Thoracic aorta (tissue), 2 donors: ENCODE measurements at places on chromosomes 2 and 18. TPM values are rescaled to one million over a fixed set of nuclear protein-coding genes. Genes with fewer than 3 reads are reported as not detected.
A peak's percentile ranks its signal among the peaks of the same experiment; 100 is the strongest.

The CYRIA gene
- 12.5 TPM for total RNA-seq

DNA sequence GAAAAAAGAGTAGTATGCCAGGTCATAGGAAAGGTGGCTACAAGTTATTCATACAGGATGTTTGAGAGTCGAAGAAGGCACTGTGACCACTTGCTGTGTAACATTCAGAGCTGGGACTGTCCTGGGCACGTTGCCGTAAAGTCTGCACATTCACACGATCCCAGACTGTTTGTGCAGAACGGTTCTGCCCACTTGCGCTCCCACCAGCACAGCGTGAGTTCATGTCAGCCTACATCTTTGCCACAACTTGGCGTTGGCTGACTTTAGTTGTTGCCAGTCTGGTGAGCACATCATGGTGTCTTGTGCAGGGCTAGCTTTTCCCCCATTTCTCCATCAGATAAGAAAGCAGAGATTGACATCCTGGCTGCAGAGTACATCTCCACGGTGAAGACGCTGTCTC is 7.0 kb downstream of the ING5 start:
- DNase-seq = no peak

DNA sequence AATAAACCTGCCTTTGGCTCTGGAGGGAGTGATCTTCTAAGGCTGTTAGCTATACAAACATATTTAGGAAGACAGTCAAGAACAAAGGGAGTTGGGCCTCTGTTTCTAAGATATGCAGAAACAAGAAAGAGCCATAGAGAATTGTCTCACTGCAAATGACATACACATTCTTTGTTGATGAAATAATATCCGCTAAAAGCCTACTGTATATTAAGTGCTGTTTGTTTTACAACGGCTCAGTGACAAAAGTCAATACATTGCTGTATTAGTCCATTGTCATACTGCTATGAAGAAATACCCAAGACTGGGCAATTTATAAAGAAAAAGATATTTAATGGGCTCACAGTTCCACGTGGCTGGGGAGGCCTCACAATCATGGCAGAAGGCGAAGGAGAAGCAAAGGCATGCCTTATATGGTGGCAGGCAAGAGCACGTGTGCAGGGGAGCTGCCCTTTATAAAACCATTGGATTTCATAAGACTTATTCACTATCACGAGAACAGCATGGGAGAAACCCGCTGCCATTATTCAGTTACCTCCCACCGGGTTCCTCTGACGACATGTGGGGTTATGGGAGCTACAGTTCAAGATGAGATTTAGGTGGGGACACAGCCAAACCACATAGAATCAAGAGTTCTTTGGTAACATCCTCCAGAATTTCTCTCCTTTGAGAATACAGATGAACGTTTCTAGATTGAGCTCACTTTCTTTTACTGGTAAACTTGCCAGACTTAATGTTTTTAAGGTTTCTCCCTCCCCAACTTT is 157.8 kb downstream of the PIK3C3 start:
- no peak for DNase-seq

DNA sequence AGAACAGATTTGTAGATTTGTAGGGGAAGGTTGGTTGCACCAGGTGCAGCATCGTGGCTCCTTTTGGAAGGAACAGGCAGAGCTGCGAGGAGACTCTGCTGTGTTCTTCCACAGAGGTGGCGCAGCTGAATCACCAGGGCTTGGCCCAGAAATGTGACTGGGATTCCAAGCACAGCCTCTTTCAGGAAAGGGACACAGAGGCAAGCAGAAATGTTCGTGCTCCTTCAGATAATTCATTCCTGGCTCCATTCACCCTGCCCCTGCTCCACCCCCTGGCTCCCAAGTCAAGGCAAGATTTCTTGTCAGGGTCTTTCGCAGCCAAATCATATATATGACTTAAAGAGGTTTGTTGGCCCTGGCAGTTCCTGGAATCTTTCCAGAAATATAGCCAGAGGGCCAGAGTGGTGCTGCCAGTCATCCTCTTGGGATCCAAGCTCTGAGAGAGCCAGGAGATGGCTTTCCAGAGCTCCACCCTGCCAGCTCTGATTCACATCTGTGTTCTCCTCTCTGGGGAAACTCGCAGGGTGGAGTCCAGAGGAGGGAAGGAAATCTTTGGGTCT is 203.9 kb upstream of the TANK start:
- peak; percentile 41 for DNase-seq

The GPAT2 gene
- 6.9 TPM for total RNA-seq

- no peak for DNase-seq
Measured at GRCh38 chr18:2953935-2954653, 58.9 kb downstream of the LPIN2 start.

DNA sequence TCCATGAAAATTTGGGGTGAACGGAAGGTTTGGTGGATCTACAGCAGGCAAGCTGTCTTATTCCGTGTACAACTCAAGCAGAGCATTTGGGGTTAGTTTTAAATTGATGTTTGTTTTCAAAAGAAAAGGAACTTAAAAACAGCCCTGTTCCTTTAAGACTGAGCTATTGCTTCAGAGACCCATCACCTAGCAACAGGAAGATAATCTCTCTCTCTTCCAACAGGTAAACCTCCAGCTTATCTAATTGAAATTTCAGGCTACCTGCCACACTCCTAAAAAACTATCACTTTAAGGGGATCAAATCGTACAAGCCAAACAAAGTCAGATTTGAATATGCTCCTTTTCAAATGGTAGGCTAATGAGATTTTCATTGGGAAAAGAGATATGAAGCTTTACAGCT is 101.8 kb downstream of the RNF152 start:
- no peak for DNase-seq

The PPP1R1C gene
- not detected for total RNA-seq

- no peak for DNase-seq
Measured at GRCh38 chr2:190978389-190979053, 35.5 kb downstream of the STAT1 start.

DNA sequence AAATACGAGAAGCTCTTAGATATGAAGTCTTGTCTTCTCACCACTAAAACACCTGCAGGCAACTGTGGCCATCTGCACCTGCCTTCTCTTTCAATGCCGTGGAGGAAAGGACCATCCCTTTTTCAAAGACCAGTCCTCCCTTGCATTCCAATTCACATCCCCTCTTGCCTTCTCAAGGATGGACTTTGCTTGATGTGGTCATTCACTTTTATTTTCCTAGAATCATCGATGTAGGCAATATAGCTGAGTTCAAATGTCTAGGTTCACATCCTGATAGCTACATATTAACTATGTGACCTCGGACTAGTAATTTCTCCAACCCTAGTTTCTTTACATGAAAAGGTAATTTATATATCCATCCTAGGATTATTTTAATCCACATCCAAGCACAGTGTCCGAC is 110.1 kb downstream of the HIBCH start:
- no peak for DNase-seq

GRCh38 chr2:47226132-47226922 is 71.2 kb upstream of the STPG4 start:
- no peak for DNase-seq

DNA sequence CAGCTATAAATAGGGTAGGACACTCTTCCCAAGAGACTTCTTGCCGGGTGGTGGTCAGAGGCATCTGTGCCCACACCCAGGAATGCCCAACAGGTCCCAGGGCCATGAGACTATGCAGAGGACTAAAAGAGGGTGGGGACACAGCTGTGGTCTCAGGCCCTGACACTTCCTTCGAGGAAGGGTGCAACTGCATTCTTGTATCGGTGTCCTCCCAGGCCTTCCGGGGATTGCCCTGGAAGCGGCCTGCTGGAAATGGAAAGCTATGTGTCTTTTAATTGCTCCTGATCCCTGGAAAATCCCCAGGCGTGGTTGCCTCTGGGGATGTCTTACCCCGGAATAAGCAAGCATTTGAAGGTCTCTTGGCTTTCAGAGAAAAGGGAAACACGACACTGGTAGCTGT is 176.7 kb downstream of the SOX11 start:
- DNase-seq = no peak

DNA sequence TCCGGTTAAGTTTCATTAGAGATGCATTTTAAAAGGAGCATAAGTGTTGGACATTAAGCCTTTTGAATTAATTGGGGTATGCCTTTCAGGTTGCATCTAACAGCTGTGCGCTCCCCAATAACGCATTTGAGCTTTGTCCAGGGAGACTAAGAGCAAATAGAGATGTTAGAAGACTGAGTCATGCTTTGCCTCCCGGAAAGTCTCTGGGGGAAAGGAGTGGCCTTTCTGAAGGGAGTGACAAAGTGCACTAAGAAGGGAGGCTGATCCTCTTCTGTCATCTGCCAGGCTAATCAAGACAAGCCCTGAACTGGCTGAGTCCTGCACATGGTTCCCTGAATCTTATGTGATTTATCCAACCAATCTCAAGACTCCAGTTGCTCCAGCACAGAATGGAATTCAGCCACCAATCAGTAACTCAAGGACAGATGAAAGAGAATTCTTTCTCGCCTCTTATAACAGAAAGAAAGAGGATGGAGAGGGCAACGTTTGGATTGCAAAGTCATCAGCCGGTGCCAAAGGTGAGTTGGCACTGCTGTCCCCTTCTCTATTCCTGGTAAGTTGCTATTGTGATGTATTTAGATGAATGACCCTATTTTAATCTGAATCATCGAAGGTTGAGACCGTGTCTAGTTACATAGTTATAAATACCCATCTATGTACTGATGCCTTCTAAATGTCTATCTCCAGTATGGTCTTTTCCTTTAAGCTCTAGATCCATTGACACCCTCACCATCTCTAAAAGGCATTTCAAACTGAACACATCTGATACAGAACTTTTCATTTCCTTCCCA is 12.1 kb downstream of the TTL start:
- no peak for DNase-seq

GRCh38 chr18:52764316-52764715 is 424.3 kb downstream of the DCC start:
- no peak for DNase-seq

DNA sequence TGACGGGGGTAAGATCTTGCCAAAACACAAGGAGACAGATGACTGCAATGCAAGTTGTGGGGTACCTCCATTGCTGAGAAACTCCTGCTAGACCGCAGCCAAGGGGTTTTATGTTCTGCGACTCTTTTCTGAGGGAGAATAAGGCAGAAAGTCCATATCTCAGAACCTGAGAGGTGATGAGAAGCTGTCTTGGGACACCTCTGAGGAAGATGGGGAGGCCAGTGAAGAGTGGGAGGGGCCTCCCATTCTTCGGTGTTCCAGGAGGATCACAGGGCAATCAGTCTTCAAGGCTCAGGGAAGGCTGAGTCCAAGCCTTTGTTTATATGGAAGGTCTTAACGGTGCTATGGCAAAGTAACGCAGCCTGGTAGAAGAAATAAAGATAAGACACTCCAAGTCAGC is 18.0 kb downstream of the CYP27A1 start:
- no peak for DNase-seq

GRCh38 chr2:67898595-67898994 is 164.2 kb downstream of the C1D start:
- DNase-seq = no peak

The GKN1 gene
- not detected for total RNA-seq

DNA sequence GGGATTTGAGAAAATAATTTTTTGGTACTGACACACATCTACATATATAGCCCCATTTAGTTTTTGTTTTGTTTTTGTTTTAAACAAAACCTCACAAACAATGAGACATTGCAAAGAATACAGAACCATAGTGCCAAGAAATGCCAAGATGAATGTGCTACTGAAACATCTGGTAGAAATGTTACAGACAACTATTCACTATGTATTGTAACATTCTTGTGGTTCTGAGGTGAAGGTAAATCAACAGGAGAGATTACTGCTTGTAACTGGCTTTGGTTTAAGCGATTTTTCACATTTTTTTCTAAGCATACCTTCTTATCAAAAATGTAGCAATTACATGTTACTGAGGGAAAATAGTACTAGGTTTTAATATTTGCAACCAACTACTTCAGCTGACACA is 281.3 kb downstream of the ZNF804A start:
- no peak for DNase-seq

GRCh38 chr2:135150725-135151124 is 98.6 kb downstream of the RAB3GAP1 start:
- no peak for DNase-seq

DNA sequence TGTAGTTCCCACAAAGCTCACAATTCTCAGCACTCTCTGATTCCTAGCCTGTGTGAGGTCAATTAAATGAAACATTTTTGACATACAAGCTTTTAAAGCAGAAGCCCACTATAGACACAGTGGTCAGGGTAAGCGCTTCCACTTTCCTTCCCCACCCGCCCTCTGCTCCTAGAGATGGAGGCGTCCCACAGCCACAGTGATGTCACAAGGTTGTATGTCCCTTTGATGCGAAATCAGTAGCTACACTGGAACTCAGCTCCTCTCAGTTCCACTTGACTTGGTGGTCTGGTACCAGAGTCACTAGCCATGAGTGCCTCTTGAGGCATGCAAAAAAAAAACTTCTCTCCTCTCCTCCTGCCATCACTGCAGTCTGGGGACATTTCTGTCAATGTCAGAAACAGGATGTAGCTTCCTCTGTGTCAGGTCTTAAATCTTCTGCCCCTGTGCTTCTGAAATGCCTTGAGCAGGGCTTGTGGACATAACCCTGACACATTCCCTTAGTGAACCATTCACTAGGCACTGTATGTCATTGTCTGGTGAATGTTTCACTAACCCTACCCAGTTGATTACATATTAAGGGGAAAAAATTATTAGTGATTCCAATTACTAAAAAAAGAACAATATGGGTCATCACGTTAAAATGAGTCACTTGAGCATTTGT is 7.8 kb downstream of the SULT1C4 start:
- no peak for DNase-seq

GRCh38 chr2:173884025-173884802 is 81.0 kb downstream of the SP3 start:
- no peak for DNase-seq

The GPR39 gene
- 1.9 TPM for total RNA-seq

The MYO3B gene
- not detected for total RNA-seq

DNA sequence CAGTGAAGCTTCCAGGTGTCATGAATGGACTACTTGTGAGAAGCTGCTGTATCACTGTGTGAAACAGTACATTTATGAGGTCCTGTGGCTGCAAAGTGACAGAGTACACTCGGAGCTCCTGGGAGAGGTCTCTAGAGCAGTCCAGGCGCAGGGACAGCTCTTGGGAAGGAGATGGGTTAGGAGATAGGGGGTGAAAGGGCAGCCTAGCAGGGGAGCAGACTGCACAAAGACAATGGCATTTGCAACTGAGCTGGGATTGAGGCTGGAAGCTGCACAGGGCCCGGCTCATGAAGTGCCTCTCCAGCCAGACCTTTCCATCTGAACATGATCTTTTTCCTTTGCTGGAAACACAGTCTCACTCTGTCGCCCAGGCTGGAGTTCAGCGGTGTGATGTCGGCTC is 83.6 kb downstream of the RHOB start:
- DNase-seq = no peak

GRCh38 chr2:54962511-54962910 is 87.7 kb downstream of the RTN4 start:
- DNase-seq = no peak

GRCh38 chr18:2188258-2188657 is 383.0 kb downstream of the METTL4 start:
- DNase-seq = no peak
